ENCODE measurements at places on chromosomes 6 and 20.

DNA sequence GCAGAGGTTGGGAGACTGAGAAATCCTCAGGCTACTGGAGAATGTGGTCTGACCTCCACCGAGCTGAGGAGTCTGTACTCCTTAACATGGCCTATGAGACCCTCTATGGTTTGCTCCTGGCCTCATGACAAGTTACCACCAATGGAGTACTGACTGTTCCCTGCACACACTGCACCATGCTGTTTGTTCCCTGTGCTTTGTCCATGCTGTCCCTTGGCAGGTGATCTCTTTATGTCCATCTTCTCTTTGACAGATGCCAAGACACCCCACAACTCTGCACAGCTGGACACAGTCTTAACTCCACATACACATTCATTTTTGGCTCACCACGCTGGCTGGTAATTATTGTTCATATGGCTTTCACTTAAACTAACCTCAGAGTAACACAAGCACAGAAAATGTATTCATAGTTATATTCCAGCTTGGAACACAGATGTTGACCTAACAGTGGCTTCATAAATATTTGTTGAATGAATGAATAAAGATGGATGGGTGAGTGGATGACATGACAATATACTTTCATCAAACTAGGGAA, 258.0 kb downstream of the ATXN1 start:
- no peak for DNase-seq

- DNase-seq: peak; percentile 2
These were observed 78.7 kb upstream of the PHACTR3 start for GRCh38 chr20:59525500-59526241.

GRCh38 chr20:42779216-42779615, 410.5 kb downstream of the PTPRT start:
- no peak for DNase-seq

DNA sequence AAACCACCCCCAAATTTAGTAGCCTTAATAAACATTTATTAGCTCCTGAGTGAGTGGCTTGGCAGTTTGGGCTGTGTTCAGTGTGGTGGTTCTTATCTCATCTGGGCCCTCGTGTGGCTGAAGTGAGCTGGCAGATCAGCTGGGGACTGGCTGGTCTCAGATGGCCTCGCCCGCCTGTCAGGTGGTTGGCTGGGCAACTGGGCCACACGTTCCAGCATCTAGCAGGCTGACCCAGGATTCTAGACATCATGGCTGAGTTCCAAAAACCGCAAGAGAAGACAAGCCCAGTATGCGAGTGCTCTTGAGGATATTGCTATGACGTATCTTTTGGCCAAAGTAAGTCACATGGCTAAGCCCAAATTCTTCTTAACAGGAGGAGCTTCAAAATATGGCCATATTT, 28.9 kb downstream of the EIF2S2 start:
- no peak for DNase-seq

GRCh38 chr6:106910999-106911949, 63.3 kb downstream of the CD24 start:
- no peak for DNase-seq

- no peak for DNase-seq
These were observed 16.7 kb downstream of the PCMT1 start for GRCh38 chr6:149766156-149766769.

GRCh38 chr6:14533446-14533845, 415.9 kb downstream of the CD83 start:
- no peak for DNase-seq

DNA sequence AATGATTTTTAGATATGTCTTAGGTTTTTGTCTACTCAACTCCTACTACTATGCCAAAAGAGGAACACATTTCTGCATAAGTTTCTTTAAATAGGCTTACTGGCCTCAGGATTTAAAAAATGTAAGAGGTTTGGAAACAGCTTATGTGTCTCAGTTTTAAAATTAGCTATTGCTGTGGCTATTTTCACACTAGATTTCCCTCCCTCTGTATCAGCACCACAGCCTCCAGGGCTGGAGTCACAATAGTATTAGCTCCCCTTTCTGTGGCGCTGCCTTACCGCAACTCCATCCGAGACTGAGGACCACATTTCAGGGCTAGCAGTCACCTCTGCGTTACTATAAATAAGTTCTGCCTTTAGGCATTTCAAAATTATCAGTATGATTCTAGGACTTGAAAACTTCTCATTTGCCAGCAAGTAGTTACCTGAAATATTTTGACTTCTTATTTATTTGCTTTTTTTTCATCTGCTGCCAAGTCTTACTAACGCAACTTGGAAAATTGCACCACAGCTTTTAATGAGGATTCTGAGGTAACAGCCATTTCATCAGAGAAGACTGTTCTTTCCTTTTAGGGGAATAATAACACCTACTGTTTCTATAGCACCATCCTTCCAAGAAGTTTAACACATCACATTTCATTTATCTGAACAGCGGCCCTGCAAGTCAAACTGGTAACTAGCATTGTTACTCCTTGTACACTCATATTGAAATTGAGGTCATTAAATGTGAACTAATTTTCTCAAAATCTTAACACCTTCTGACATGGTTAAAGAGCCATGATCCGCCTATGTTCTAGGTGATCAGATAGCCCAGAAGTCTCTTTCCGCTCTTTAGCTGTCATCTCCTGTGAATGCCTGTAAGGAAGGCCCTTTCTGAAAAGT, 105.9 kb downstream of the GJA10 start:
- DNase-seq: no peak

- DNase-seq: peak; percentile 55
These were observed 2.0 kb downstream of the BACH2 start for GRCh38 chr6:90294614-90294988.

- no peak for DNase-seq
These were observed 891 bp downstream of the RSPO3 start for GRCh38 chr6:127119102-127120022.

GRCh38 chr20:40335901-40336351, 353.1 kb downstream of the MAFB start:
- no peak for DNase-seq

GRCh38 chr6:132392792-132393191, 8.5 kb downstream of the MOXD1 start:
- no peak for DNase-seq

- no peak for DNase-seq
These were observed 81.1 kb downstream of the PRSS35 start for GRCh38 chr6:83593395-83593785.
